ENCODE measurements at places on chromosomes 2 and 18.

DNA sequence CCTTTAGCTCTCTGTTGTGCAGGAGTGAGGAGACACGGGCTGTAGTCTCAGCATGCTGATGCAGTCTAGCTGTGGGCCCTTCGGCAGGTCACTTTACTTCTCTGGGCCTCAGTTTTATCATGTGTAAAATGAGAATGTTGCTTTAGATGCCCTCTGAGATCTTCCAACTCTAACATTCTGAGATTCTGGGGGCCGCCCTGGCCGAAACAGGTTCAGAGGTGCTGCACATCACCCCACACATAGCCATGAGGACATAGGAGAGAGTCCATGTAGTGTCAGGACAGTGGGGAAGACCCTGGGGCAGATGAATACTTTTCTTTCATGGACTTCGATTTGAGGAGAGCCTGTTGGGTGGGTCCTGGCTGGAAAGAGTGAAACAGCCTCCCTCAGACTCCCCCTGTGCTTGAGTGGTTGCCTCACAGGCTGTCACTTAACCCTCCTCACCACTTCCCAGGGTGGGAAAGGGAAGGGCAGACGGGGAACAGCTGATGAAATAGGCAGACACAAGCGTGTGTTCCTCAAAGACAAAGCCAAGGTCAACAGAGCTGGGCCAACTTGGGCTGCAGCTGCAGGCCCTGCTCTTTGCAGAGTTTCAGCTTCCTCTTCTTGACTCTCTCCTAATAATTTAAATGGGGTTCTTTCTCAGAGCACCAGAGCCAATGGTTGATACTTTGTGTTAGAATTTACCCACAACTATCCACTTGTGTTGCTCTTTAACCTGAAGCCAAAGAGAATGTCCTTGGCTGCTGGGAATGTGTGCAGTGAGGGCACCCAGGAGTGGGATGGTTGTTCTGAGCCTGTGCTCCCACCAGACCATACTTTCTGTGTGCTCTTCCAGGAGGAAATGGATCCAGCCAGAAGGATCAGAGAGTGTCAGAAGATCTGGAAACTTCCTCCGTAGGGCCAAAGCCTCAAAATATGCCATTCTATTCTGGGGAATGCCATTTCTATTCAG is 14.7 kb upstream of the MRPL33 start:
- DNase-seq: no peak

- DNase-seq: no peak
These were observed 13.3 kb downstream of the PRKCE start for GRCh38 chr2:45664635-45665261.

- DNase-seq: no peak
These were observed 1.3 kb upstream of the FAP start for GRCh38 chr2:162244541-162245031.

DNA sequence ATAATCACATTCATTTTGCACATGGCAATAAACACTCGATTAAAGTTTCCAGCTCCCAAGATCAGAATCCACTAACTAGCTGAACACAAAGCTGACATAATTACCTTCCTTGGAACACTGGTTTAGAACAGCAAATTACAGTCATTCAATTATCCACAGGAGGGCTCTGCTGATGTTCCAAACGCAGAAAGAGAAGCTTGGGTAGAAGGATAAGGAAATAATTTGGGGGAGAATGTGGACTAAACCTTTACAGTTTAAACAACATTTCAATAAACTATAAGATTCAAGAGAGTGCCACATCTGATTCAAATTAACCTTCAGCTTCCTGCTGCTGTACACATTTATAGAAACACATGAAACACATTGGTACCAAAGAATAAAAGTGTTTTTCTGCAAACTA is 67.8 kb upstream of the ARL4C start:
- DNase-seq: no peak

GRCh38 chr2:164220265-164220664 is 401.0 kb downstream of the GRB14 start:
- no peak for DNase-seq
